ENCODE measurements at places on chromosomes 5 and 9.

DNA sequence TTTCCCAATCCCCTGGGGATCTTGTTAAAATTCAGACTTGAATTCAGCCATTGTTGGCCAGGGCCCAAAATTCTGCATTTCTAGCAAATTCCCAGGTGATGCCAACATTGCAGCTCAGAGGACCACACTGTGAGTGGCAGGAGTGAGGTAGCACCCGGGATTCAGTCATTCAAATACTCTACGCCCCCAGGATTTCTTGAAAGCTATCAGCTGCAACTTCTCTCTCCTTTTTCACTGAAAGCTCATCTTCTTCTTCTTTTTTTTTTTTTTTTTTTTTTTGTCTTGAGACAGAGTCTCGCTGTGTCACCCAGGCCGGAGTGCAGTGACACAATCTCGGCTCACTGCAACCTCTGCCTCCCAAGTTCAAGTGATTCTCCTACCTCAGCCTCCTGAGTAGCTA lies 19.3 kb upstream of the ANKH start:
- no peak for DNase-seq

- peak; percentile 67 for DNase-seq
These were observed 100.7 kb downstream of the CWC27 start for GRCh38 chr5:64869419-64869818.

- no peak for DNase-seq
These were observed 1850.0 kb upstream of the ACO1 start for GRCh38 chr9:30534455-30534854.

- DNase-seq = no peak
These were observed 196.0 kb upstream of the ANKRD55 start for GRCh38 chr5:56429110-56429561.

DNA sequence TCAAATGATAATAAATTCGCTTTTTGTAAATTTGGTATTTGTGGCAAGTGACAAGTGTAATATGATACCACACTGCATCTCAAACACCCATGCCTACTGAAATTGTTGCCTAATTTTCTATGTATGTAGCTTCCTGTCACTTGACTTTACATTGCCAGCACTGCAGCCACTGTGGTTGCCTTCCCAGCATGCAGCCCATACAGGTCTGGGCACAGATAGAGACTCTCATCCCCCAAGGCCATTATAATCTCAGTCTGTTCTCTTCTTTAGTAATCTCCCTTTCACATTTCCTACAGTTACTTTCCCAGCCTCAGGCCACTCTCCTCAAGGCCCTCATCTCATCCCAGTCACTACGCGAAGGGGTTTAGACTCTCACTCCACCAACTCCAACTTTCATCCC lies 1200.6 kb downstream of the PTPRD start:
- no peak for DNase-seq

GRCh38 chr9:136899196-136899595 lies 12.9 kb downstream of the TRAF2 start:
- no peak for DNase-seq

GRCh38 chr9:92725766-92726165 lies 38.9 kb downstream of the BICD2 start:
- no peak for DNase-seq

Data from HFFc6 (cell line).